ENCODE measurements at places on chromosomes 7 and 10. TPM values are rescaled to one million over a fixed set of nuclear protein-coding genes. Genes with fewer than 3 reads are reported as not detected.

DNA sequence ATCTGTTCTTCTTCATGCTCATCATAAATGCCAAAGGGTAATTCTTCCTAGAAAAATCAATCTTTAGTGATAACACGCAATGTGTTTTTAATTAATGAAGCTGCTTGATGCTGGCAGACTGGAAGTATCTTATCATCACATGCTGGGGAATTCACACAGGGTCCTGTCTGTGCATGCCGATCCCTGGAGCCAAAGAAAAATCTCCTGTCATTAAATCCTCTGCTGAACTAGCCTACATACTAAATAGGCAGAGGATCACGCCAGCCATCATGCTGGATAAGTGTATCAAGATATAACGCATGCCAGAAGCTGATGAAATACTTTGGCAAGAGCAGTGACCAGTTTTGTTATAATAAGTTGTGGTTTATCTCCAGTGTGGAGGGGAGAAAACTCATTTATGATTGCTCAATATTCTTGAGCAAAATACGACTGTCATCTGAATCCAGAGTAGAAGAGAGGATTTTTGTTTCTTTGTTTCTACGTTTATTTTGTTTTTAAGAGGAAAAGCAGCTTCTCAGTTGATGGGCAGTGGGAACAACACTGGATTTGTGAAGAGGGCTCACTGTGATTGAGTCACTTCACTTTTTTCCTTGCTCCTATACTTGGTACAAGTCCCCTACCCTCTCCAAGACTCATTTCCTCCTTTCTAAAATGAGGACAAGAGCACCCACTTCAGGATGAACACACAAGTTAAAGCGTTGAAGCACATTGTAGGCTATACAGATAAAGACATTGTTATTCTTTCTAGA is 649.1 kb downstream of the TNS3 start:
- H3K27me3 ChIP-seq = no peaks in the 10 kb centered on the region
- H3K27ac ChIP-seq = peak overlapping the region; percentile 17
- DNase-seq = peak; percentile 84
- H3K4me1 ChIP-seq = peaks cover 33% of the 10 kb centered on the region

- no peaks in the 10 kb centered on the region for H3K27me3 ChIP-seq
- H3K4me3 ChIP-seq = no peak overlapping the region
These were observed 12.9 kb downstream of the GRM8 start for GRCh38 chr7:127239814-127240213.

The PPP2R2D gene
- 15.6 TPM for polyA plus RNA-seq

GRCh38 chr7:24404315-24404714 is 120.3 kb downstream of the NPY start:
- no peaks in the 10 kb centered on the region for H3K36me3 ChIP-seq
- no peaks in the 10 kb centered on the region for H3K27me3 ChIP-seq
- no peak overlapping the region for H3K4me3 ChIP-seq
- H3K27ac ChIP-seq = no peak overlapping the region
- no peak for DNase-seq

DNA sequence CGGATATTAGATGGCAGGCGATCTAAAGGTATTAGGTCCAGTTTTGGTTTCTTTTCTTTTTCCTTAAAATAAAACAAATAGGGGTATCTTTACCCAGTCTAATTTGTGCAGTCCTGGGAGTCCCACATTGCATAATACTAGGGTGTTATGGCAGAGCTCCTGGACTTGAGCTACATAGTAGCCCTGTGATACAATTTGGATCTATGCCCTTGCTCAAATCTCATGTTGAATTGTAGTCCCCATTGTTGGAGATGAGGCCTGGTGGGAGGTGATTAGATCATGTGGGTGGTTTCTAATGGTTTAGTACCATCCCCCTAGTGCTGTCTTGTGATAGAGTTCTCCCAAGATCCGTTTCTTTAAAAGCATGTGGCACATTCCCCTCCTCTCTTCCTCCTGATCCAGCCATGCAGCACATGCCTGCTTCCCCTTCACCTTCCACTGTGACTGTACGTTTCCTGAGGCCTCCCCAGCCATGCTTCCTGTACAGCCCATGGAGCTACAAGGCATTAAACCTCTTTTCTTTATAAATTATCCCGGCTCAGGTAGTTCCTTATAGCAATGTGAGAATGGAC is 141.9 kb downstream of the RPS24 start:
- no peak overlapping the region for H3K4me3 ChIP-seq
- H3K4me1 ChIP-seq = no peaks in the 10 kb centered on the region
- no peak overlapping the region for H3K27ac ChIP-seq
- no peak for DNase-seq
- no peaks in the 10 kb centered on the region for H3K27me3 ChIP-seq

DNA sequence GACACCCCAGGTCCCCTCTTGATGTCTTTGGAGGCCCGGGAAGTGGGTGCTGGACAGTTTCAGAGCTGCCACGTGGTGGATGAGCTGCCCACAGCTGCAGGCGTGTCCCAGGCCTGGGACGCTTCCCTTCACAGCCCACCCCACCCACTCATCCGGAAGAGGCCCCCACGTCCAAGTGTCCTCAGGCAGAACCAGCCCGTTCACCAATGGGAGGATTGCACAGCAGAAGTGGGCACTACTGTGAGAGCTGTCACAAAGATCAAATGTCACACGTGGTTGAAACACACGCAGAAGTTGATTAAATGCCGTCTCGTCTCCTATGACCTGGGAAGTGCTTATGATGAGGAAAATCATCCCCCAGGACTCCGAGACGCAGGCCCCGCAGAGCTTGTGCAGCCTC is 52.9 kb downstream of the STK32C start:
- H3K36me3 ChIP-seq = no peaks in the 10 kb centered on the region
- H3K27me3 ChIP-seq = no peaks in the 10 kb centered on the region
- DNase-seq = no peak
- H3K27ac ChIP-seq = no peak overlapping the region

The TFR2 gene
- polyA plus RNA-seq = 0.85 TPM

GRCh38 chr7:126940723-126941307 is 311.9 kb downstream of the GRM8 start:
- no peak overlapping the region for H3K27ac ChIP-seq
- H3K4me1 ChIP-seq = no peaks in the 10 kb centered on the region
- no peak overlapping the region for H3K4me3 ChIP-seq
- no peaks in the 10 kb centered on the region for H3K36me3 ChIP-seq

The LLCFC1 gene
- 0.70 TPM for polyA plus RNA-seq

The UCN3 gene
- polyA plus RNA-seq = 0.17 TPM

GRCh38 chr7:47762746-47763062 is 180.8 kb upstream of the TNS3 start:
- H3K27ac ChIP-seq = no peak overlapping the region
- no peaks in the 10 kb centered on the region for H3K36me3 ChIP-seq
- H3K27me3 ChIP-seq = no peaks in the 10 kb centered on the region
- H3K4me1 ChIP-seq = peaks cover 20% of the 10 kb centered on the region
- DNase-seq = no peak

- H3K36me3 ChIP-seq = no peaks in the 10 kb centered on the region
- H3K4me3 ChIP-seq = no peak overlapping the region
- no peak for DNase-seq
These were observed 369.1 kb downstream of the PLXNA4 start for GRCh38 chr7:132207211-132207610.

Data from lung (tissue), 17 donors.